ENCODE measurements at places on chromosomes 11 and 22. TPM values are rescaled to one million over a fixed set of nuclear protein-coding genes. Genes with fewer than 3 reads are reported as not detected.

DNA sequence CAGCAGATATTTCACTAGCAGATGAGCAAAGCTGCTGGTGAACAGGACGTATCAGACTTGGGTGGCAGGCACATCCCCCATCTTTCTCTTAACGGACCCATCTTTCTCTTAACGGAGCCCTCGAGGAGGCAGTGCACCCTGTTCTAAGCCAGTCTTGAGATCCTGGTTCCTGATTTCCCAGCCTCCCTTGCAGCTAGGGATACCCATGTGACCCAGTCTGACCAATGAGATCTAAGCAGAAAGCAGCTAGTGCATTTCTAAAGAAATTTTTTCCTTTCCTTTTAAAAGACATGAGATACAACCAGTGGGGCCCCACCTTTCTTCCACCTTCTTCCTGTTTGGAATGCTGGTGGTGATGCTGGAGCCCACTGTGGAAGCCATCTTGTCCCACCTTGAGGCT, 13.6 kb upstream of the ELFN2 start:
- H3K4me1 ChIP-seq: no peaks in the 10 kb centered on the region
- DNase-seq: no peak
- no peak overlapping the region for H3K4me3 ChIP-seq
- H3K27me3 ChIP-seq: no peaks in the 10 kb centered on the region
- H3K27ac ChIP-seq: no peak overlapping the region

DNA sequence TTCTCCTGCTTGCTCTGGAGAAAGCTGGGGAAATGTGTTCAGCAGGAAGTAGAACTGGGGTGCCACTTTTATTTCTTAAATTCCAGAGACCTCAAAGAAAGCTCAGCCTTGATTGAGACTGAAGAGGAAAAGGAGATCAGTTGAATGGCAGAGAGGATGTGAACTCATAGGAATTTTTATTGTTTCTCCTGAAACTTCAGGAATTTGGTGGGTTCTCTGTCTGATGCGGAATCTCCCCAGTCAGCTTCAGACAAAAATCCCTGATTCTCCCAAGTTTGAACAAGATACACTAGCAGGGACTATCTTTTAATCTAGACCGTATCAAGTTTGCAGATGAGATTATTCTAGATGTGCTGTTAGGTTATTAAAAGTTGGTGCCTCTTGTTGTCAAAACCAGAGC, 23.0 kb downstream of the EHF start:
- H3K27ac ChIP-seq: no peak overlapping the region
- no peak overlapping the region for H3K4me3 ChIP-seq
- no peaks in the 10 kb centered on the region for H3K27me3 ChIP-seq
- DNase-seq: no peak

GRCh38 chr11:115930886-115931547, 426.8 kb upstream of the CADM1 start:
- DNase-seq: no peak
- H3K27me3 ChIP-seq: no peaks in the 10 kb centered on the region
- H3K4me3 ChIP-seq: no peak overlapping the region
- H3K36me3 ChIP-seq: no peaks in the 10 kb centered on the region
- no peak overlapping the region for H3K27ac ChIP-seq
- peaks cover 12% of the 10 kb centered on the region for H3K4me1 ChIP-seq

ELP4 gene
- 16.6 TPM for total RNA-seq
